ENCODE measurements at places on chromosomes 2 and 18.
A peak's percentile ranks its signal among the peaks of the same experiment; 100 is the strongest.

DNA sequence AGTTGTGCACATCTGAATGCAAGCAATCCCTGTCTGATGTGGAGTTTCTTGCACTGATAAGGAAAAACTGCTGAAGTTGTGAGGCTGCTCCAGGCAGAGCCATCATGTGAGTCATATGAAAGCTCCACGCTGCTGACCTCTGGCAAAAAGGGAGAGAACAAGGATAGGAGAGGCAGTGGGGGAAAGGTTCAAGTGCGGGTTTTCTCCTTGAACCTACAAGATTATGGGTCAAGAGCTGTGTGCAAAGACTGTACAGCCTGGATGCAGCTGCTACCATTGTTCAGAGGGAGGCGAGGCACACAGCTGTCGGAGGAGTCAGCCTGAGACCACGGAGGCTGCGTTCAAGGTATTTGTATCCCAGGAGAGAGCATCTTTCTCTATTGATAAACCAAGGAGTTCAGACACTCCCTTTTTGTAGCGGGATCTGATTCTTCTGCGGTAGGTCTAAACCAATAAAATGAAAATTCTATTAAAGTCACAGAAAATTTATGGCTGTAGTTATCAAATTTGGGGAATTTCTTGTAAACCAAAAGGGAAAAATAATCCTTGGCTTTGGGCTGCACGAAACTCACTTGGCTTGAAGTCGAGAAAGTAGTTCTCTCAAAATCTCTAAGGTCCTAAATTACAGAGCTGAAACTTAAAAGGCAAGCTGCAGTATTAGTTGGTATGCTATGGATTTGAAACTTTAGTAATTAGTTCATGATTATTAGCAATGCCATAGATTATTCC is at the start of gene CDK15:
TSS of gene CDK15 (plus strand) at position 96 of the 729 bp plus-strand sequence. CDS start at position 224, 128 bp downstream.
- no peak for DNase-seq

- peak; percentile 25 for DNase-seq
These were observed 160.1 kb downstream of the HAUS1 start for GRCh38 chr18:46264255-46264654.

DNA sequence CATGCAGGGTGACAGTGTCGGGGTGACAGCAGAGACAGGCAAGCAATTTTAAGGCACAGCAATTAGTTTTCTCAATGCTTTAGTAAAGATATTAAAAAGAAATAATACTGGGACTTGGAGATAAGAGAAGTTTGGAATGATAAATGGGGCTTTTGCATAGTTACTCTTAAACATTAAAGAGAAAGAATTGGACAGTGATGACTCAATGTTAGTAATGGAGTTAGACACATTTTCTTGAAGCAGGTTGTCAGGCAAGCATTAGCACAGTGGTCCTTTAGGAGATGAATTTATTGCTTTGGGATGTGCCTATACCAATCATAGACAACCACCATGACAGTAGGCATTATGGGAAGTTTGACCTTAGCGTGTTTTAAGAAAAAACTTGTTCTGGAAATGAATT is 228.3 kb upstream of the RAB12 start:
- no peak for DNase-seq

DNA sequence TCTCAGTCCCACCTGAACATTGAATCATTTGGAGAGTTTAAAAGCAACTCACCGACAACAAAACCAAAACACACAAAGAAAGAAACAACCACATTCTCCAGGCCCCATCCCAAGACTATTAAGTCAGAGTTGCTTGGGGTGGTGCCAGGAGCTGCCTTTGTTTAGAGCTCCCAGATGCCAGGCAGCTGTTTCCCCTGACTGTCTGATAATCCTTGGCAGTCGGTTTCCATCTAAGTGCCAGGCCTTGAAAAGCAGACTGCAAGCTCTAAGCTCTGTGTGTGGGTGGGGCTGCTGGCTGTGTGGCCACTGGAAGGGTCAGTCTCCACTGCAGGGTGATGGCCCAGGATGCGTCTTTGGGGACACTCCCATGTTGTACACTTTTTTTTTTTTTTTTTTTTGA is 255.3 kb upstream of the AGAP1 start:
- no peak for DNase-seq

- DNase-seq = no peak
These were observed 61.7 kb upstream of the MTIF2 start for GRCh38 chr2:55330541-55331297.

GRCh38 chr2:231280846-231281245 is 82.4 kb downstream of the ARMC9 start:
- DNase-seq = peak; percentile 89

GRCh38 chr2:112187805-112188596 is 49.8 kb downstream of the FBLN7 start:
- peak; percentile 86 for DNase-seq
